ENCODE measurements at places on chromosomes 1 and 21. TPM values are rescaled to one million over a fixed set of nuclear protein-coding genes. Genes with fewer than 3 reads are reported as not detected.

- H3K4me1 ChIP-seq: peaks cover 16% of the 10 kb centered on the region
- no peak overlapping the region for H3K4me3 ChIP-seq
- no peaks in the 10 kb centered on the region for H3K36me3 ChIP-seq
- H3K27ac ChIP-seq: no peak overlapping the region
These were observed 204.7 kb downstream of the MATN1 start for GRCh38 chr1:30518696-30519095.

SPRR2A gene
- total RNA-seq: not detected

DNA sequence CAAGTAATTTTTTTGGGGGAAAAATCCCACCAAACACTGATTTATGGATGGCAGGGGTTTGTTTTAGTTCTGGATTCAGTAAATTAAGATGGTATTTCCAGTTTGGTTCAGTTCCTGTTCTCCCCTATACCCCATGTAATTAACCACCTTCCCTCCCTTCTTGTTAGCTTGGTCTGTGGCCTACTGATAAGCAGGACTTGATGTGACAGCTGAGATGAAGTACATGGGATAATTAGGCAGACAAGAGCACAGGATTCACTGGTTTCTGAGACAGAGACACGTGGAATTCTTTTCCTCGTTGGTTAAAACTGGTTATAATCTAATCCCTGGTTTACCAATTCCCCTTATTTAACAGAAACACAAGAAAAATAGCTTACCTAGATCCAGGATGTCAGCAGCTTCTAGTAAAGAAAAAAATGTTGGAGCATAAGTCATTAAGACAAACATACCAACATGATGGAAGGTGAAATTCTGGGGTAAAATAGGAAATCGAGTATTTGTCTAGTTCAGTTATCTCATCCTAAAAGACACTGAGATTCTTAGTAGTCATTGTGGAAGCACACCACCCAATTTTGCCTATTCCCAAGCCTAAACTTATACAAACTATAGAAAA is 81.5 kb downstream of the SCMH1 start:
- H3K27me3 ChIP-seq: no peaks in the 10 kb centered on the region
- peaks cover 4% of the 10 kb centered on the region for H3K36me3 ChIP-seq
- peaks cover 12% of the 10 kb centered on the region for H3K4me1 ChIP-seq
- H3K4me3 ChIP-seq: no peak overlapping the region

DNA sequence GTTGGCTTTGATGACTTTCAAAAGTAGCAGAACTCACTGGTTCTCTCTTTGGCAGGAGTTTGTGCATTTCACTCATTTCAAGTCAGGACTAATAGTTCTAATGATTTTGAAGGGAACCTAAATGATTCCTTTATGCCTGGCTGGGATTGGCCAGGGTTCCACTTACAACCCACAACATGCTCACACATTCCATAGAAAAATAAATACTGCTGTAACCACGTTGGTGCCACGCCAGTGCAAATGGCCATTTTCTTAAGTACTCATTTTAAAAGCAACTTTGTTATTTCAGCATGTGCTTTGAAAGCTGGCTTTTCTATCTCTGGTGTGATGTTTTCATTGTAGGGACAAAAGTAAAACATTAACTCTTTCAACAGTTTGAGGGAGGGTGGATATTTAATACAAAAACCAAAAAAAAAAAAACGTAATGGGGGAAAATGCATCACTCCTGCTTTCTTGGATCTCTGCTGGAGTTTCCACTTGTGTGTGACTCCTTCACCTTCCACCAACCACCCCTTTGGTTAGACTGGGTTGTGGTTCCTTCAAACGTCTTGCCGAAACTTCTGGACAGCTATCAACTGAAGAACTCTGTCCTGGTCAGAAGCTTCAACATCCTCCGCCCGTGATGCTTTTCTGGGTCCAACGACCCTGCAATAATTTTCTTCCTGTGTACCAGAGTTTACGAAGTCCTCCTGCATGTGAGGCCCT is 300.4 kb upstream of the RUNX1 start:
- no peaks in the 10 kb centered on the region for H3K27me3 ChIP-seq
- H3K27ac ChIP-seq: peak overlapping the region; percentile 24
- no peak overlapping the region for H3K4me3 ChIP-seq
- H3K4me1 ChIP-seq: peaks cover 27% of the 10 kb centered on the region
- no peak for DNase-seq

GRCh38 chr1:156103521-156103947 is 11.0 kb upstream of the LMNA start:
- peak overlapping the region; percentile 97 for H3K27ac ChIP-seq
- no peaks in the 10 kb centered on the region for H3K27me3 ChIP-seq
- peaks cover 61% of the 10 kb centered on the region for H3K4me1 ChIP-seq
- peak; percentile 92 for DNase-seq
- peak overlapping the region; percentile 44 for H3K4me3 ChIP-seq

LMX1A gene
- not detected for total RNA-seq

IL22RA1 gene
- total RNA-seq: under 0.01 TPM

DNA sequence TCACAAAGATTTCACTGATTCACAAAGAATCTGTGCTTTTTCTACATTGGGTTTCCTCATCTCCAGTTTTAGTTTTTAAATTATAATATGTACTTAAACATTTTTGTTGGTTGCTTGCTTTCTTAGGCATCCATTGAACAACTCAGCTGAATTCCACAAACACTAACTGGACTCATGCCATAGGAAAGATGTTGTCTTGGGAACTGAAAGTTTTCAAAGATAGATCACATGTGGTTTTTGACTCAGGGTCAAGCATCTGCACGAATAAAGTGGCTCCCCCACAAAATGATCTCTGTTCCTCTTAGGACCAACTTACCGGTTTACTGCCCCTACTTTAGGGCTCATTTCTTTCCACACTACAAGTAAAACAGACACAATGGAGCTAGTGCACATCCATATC is 3.1 kb upstream of the KRTAP21-1 start:
- no peaks in the 10 kb centered on the region for H3K36me3 ChIP-seq
- no peaks in the 10 kb centered on the region for H3K27me3 ChIP-seq
- no peak for DNase-seq
- no peak overlapping the region for H3K27ac ChIP-seq

GRCh38 chr1:194512957-194513356 is 1326.5 kb upstream of the B3GALT2 start:
- no peaks in the 10 kb centered on the region for H3K36me3 ChIP-seq
- no peaks in the 10 kb centered on the region for H3K27me3 ChIP-seq

OR2AK2 gene
- not detected for total RNA-seq

RGSL1 gene
- total RNA-seq: not detected

FCGR1A gene
- not detected for total RNA-seq

BLACAT1 gene
- not detected for total RNA-seq

DNA sequence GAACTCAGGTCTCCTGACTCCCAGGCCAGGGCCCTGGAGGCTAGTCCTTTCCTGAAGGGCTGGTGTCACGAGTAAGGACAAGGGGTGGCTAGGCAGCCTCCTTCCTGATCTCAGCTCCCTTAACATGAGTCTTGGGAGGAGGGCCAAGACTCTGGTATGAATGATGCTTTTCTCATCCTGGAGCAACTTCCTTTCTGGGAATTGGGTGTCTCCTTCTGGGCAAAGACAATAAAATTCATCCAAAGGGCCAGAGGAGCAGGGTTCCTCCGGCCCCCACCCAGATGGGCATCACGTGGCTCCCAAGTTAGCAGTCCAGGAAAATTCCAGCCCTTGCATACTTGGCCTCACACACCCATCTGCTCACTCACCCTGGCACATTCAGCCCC is at the start of gene FAM167B:
Gene FAM167B (plus strand): TSS at position 335 of the 386 bp plus-strand sequence. CDS start 200 bp downstream, outside the sequence.
- H3K4me1 ChIP-seq: peaks cover 18% of the 10 kb centered on the region
- peak; percentile 97 for DNase-seq
- H3K27ac ChIP-seq: peak within 1 kb of the TSS; percentile 65
- no peak within 1 kb of the TSS for H3K4me3 ChIP-seq

DNA sequence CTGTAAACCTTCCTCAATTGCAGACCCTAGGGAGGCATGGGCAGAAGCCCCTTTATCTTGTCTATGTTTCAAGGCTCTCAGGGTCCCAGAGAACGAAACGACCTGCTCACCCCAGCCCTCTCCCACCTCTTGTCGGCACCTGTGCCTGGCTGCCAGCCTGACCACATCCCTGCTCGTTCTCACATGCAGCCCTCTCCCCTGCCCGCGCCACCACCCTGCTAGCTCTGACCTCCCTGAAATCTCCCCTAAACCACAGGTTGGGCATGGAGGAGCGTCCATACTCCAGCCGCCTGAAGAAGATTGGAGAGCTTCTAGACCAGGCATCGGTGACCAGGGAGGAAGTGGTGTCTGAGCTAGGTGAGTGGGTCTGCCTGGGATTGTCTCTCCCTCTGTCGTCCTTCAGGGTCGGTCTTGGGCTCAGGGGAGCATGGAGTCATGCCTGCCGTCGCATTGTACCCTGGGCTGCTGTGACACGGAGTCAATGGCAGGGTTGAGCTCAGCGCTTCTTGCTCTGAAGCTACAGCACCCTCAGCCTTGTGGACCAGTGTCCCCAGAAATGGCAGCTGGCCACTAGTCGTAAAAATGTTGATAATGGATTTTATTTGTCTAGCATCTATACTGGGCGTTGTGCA is 3.6 kb downstream of the ADPRS start:
- no peak overlapping the region for H3K27ac ChIP-seq
- no peaks in the 10 kb centered on the region for H3K27me3 ChIP-seq
- H3K36me3 ChIP-seq: peaks cover 44% of the 10 kb centered on the region
- peaks cover 12% of the 10 kb centered on the region for H3K4me1 ChIP-seq

DNA sequence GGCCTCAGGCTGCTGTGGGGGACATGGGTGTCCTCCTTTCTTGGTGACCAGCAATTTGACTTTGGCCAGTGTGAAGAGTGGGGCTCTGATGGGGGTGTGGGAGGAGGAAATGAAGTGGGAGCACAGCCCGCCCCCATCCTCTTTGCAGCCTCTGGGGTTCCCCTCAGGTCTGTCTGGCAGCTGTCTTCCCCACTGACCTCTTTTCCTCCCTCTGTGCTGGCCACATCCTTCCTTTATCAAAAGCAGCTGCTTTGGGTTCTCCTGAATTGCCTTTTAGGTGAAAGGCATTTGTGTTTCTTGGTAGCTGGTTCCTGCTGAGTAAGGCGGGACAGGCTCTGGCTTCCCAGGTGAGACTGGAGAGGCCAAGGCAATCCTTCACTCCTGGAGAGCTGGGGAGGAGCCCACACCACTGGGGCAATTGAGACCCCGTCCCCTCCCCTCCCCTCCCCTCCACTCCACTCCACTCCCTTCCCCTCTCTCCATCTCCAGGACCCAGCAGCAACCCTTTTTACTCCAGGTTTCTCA is 24.9 kb downstream of the PCAT6 start:
- peaks cover 27% of the 10 kb centered on the region for H3K27me3 ChIP-seq
- DNase-seq: no peak
- no peak overlapping the region for H3K4me3 ChIP-seq
- no peak overlapping the region for H3K27ac ChIP-seq

ANKRD65 gene
- 1.2 TPM for total RNA-seq

DNA sequence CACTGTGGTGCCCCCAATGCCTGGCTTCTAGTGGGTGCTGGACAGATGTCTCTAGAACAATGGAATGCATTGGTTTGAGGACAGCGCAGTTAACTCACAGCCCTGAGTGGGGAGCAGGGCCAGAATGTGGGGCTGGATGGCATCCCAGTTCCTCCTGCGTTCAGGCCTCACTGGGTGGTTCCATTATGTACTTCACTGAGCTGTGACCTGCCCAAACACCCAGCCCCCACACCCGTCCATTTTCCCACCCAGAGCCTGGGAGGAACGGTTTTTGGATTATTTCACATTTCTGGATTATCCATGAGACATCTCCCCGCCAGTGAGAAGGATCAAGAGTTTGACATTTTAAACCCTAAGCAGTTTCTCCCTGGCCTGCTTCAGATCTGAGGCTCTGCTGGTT is 55.3 kb upstream of the WASF2 start:
- H3K4me1 ChIP-seq: peaks cover 38% of the 10 kb centered on the region
- no peak overlapping the region for H3K4me3 ChIP-seq
- peak; percentile 98 for DNase-seq
- peaks cover 10% of the 10 kb centered on the region for H3K36me3 ChIP-seq

CFAP57 gene
- not detected for total RNA-seq

DNA sequence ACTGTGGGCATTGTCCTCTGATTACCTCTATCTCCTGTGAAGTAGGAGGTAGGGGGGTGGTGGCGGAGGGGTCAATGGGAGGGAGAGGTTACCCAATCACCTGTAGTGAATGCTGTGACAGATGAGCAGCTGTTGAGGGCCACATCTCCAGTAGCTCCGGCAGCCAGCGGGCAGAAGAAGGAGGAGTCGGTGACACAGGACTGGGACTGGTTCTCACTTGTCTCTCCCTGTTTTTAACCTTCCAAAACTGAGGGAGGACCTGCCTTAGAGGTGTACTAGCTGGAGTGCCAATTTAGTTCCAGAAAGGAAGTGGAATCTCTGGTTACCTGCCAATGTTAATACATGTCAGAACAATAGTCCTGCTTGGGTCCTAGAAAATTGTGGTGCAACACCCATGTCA is 56.2 kb upstream of the ENAH start:
- DNase-seq: no peak
- peaks cover 8% of the 10 kb centered on the region for H3K4me1 ChIP-seq
- no peaks in the 10 kb centered on the region for H3K27me3 ChIP-seq
- H3K4me3 ChIP-seq: no peak overlapping the region
- no peaks in the 10 kb centered on the region for H3K36me3 ChIP-seq
- no peak overlapping the region for H3K27ac ChIP-seq

- H3K27me3 ChIP-seq: no peaks in the 10 kb centered on the region
- peak overlapping the region; percentile 85 for H3K4me3 ChIP-seq
- DNase-seq: no peak
- H3K36me3 ChIP-seq: no peaks in the 10 kb centered on the region
- peak overlapping the region; percentile 99 for H3K27ac ChIP-seq
These were observed 196.5 kb downstream of the DYRK1A start for GRCh38 chr21:37562920-37563640.

LDLRAD1 gene
- total RNA-seq: not detected

MROH7 gene
- 0.36 TPM for total RNA-seq

GRCh38 chr1:182262425-182262824 is 129.2 kb downstream of the GLUL start:
- DNase-seq: no peak
- no peaks in the 10 kb centered on the region for H3K36me3 ChIP-seq
- no peaks in the 10 kb centered on the region for H3K27me3 ChIP-seq
- no peak overlapping the region for H3K27ac ChIP-seq
- peaks cover 3% of the 10 kb centered on the region for H3K4me1 ChIP-seq
- no peak overlapping the region for H3K4me3 ChIP-seq

DNA sequence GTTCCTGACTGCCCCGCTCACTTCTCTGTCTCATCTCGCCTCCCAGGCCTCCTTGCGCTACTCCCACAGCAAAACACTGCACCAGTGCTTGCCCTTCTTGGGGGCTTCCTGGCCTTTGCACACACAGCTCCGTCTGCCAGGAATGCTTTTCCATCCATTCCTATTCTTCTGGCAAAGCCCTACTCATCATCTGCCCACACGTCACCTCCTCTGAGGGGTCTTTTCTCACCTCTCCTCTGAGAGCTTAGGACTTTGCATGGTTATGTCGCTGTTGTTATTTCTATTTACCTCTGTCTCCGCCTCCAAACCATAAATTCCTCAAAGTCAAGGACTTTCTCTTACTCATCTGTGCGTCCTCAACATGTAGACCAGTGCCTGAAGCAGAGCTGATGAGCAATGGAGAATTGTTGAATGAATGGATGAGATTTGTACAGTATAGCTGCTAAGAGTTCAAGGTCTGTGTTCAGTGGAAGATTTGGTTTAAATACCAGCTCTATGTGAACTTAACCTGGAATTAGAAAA is 26.4 kb upstream of the BTG2 start:
- peak overlapping the region; percentile 59 for H3K27ac ChIP-seq
- H3K27me3 ChIP-seq: peaks cover 6% of the 10 kb centered on the region
- DNase-seq: no peak

Data from osteoblast (primary cell).